ENCODE measurements at places on chromosomes 16 and 17. TPM values are rescaled to one million over a fixed set of nuclear protein-coding genes. Genes with fewer than 3 reads are reported as not detected.

Gene ZSWIM7
- total RNA-seq = 15.8 TPM

Gene YBX2
- total RNA-seq = 1.2 TPM

Gene ST6GALNAC2
- total RNA-seq = 5.0 TPM

Gene CPHXL2
- total RNA-seq = not detected

Gene KCNG4
- not detected for total RNA-seq

Gene NIP7
- total RNA-seq = 20.8 TPM

Gene KRT39
- not detected for total RNA-seq

Gene MGAT5B
- total RNA-seq = 0.15 TPM

Gene TPPP3
- 40.1 TPM for total RNA-seq

Gene SNTB2
- total RNA-seq = 22.7 TPM

Gene SMIM36
- total RNA-seq = not detected

Gene TBC1D3H
- 0.32 TPM for total RNA-seq

Gene SOST
- not detected for total RNA-seq

Gene SLC38A8
- not detected for total RNA-seq

Gene EXOC3L1
- 2.0 TPM for total RNA-seq

Gene RAB26
- total RNA-seq = 0.81 TPM

Gene RNF112
- total RNA-seq = 6.8 TPM

Gene PLK1
- 0.52 TPM for total RNA-seq

Gene SGCA
- total RNA-seq = 96.3 TPM

Gene MMP2
- 204 TPM for total RNA-seq

Gene CCL16
- 0.27 TPM for total RNA-seq

Gene ATAD5
- total RNA-seq = 1.2 TPM

Gene TM4SF5
- total RNA-seq = not detected

Gene TNFRSF17
- total RNA-seq = not detected

Gene HDAC5
- total RNA-seq = 39.2 TPM

Gene OR2C1
- total RNA-seq = 0.18 TPM

Gene HEATR9
- not detected for total RNA-seq

Gene TMEM107
- 8.0 TPM for total RNA-seq

Gene PMFBP1
- total RNA-seq = 0.32 TPM

Gene NPIPB2
- 2.4 TPM for total RNA-seq

Gene LPO
- not detected for total RNA-seq

Gene SCO1
- 26.9 TPM for total RNA-seq

Gene SIRT7
- total RNA-seq = 8.9 TPM

Gene ATP6V0A1
- 55.4 TPM for total RNA-seq

Gene MYH3
- total RNA-seq = 1.9 TPM

Gene MPDU1
- total RNA-seq = 35.0 TPM

Gene CCL11
- total RNA-seq = 5.4 TPM

Gene NAGS
- total RNA-seq = 1.4 TPM

Gene SLC16A6
- 0.62 TPM for total RNA-seq

Gene NOS2
- 0.05 TPM for total RNA-seq

Gene OR1F1
- not detected for total RNA-seq

Measured in left cardiac atrium (tissue), 4 donors.